ENCODE measurements at places on chromosomes 16 and 17.

DNA sequence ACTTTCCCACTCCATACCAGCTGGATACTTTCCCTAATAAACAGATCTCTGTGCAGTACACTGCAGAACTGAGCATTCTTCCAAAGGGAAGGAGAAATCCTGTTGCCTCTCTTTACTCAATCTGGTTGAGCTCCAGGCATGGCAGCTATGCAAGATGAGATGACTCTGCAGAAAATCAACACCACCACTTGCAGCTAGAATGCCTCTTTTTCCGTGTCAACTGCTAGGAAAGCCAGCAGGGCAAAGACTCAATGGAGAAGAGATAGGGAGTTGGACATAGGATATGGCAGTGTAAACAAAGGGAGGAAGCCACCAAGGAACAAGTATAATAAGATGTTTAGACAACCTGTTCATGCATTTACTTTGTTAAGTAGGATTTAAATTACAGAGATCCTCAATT lies 40.4 kb upstream of the CORO6 start:
- DNase-seq = no peak

GRCh38 chr17:65698381-65699061 lies 137.1 kb upstream of the AXIN2 start:
- no peak for DNase-seq

DNA sequence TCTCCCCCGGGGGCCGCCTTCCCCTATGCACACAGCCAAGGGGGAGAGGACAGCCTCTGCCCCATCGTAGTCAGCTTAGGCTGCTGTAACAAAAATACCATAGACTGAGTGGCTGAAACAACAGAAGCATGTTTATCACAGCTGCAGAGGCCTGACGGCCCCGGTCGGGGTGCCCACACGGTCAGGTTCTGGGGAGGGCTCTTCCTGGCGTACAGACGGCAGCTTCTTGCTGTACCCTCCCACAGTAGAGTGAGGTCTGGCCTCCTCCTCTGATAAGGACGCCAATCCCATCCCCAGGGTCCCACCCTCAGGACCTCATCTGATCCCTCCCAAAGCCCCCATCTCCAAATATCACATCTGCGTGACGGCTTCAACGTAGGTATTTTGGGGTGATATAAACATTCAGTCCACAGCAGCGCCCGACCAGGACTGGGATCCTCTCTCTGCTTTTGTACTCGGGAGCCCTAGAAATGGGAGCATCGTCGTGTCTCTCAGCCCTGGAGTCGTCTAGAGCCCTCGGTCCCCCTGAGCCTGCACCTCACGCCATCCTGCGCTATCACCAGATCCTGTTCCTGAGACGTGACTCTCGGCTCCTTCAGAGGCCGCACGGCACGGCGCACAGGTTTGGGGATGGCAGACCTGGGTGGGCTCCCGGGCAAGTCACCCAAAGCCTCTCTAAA lies 67.8 kb downstream of the RPH3AL start:
- DNase-seq = no peak

DNA sequence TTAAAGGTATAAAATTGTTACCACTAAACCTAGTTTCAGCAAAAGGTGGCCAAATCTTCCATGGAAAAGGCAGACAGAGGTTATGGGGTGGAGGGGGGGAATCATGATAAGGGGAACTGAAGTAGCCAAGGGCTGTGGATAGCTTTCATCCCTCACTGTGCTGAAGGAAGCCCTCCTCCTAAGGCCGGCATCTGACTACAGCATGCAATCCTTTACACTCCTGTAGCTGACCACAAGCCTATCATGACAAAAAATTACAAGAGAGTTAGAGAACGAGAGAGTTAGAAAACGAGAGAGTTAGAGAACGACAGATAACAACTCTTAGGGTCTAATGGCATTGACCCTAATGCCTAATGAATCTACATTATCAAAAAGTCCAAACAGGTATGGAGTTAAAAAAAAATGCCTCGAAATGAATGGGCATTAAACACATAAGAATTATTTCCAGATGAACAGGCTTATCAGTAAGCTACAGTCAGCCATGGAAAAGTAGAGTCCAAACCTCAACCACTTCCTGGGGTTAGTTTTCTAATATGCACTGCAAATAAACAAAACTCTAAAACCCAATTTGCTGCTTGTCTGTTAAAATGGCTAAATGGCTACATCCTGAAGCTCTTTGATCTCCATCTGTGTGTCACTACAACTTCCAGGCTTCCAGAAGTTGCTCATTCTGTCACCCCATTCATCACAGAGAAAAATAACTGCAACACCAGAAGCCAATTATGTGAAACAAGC lies 29.7 kb downstream of the DUSP14 start:
- no peak for DNase-seq
